ENCODE measurements at places on chromosomes 13 and 19.

GRCh38 chr13:98664510-98664909, 87.6 kb upstream of the STK24 start:
- no peak for DNase-seq

- no peak for DNase-seq
These were observed 103.9 kb upstream of the DIAPH3 start for GRCh38 chr13:60267498-60268202.

GRCh38 chr19:46713781-46714443, 3.0 kb downstream of the PRKD2 start:
- DNase-seq: peak; percentile 80

- DNase-seq: peak; percentile 68
These were observed 1.7 kb downstream of the IRS2 start for GRCh38 chr13:109784590-109785140.

GRCh38 chr19:47623151-47623920, 14.4 kb downstream of the BICRA start:
- DNase-seq: no peak

DNA sequence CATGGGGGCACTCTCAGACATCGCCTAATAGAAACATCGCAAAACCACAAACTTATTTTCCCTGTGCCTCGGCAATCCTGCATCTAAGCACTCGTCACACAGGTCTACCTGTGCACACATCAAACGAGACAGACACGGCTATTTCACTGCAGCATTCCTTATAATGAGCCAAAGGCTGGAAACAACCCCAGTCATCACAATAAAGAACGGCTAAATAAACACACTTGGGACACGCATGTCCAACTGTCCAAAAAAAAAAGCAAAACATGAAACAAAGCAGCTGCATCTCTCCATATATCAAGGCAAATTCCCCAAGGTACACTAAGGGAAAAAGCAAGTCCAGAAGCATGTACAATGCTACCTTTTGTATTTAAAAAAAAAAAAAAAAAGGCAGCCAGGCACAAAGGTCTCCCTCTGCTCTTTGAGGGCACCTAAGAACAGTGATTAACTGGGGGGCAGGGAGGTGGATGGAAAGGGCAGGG, 27.2 kb upstream of the CCNP start:
- DNase-seq: no peak

- DNase-seq: peak; percentile 38
These were observed at the start of gene RNASEH2B for GRCh38 chr13:50909605-50910484. TSS of gene RNASEH2B (plus strand) at chr13:50909791. CDS start at chr13:50910077, 286 bp downstream.

DNA sequence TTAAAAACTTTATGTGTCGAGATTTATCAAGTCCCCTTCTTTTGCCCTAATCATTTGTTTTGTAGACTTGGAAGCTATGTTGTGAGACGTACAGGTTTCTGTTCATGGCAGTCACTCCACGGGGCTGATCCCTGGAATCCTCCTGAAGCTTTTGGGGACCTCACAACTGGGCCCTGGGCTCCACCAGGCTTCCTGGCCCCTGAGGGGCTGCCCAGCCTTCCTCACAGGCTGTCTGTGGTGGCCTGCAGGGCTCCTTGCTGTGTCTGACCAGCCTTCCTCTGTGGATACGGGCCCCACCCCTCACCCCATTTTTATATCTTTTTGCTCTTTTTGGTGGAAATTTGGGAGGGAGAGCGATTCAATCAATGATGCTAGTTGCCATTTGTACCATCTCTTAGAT, 38.1 kb downstream of the CHST8 start:
- DNase-seq: no peak

GRCh38 chr13:50587115-50587514, 256.4 kb downstream of the DLEU7 start:
- no peak for DNase-seq

GRCh38 chr19:48644839-48645619, 958 bp downstream of the CA11 start:
- DNase-seq: peak; percentile 86

DNA sequence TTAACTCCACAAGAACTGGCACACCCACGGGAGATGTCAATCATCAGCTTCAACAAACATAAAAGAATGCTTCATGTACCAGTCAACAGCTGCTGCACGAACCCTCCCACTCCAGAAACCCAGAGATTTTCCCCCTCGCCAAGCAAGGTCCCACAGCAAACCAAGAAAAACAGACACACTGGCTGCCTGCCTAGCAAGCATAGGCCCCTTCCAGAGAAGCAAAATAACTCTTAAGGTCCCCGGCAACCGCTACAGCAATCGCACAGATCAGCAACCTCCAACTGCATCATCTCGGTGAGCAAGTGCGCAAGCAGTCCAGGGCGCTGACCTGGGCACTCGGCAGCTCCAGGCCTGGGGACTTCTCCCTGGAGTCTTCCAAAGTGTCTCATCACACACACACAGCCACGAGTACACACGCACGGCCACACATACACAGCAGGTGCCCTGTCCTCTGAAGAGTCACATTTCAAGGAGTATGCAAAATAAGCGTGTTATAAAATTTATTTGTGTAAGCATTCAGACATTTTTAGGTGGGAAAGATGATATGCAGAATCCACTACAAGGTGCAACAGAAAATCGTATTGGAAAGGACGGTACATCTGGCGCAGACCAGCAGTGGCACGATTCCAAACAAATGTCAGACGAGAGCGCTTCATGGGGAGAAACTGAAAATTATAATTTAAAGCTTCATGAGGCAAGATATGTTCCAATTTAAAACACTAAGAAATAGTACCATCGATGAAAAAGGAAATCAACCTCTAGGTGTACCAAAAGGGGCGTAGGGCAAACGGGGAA, 125.0 kb downstream of the STK24 start:
- DNase-seq: peak; percentile 59

GRCh38 chr13:48485432-48485831, 47.4 kb downstream of the RCBTB2 start:
- DNase-seq: no peak

DNA sequence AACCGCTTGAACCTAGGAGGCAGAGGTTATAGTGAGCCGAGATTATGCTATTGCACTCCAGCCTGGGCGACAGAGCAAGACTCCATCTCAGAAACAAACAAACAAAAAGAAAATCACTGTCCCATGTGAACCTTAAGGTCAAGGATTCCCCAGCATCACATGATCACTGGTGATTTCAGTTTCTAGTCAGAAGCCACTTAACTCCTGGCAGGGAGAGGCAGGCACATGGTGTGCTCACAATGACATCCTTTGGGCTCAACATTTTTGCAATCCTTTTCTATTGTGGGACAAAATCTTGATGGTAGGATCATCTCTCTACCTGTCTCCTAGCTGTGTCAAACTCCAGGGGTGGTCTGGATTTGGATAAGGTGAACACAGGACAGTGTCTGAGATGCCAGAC, 12.1 kb downstream of the AKAP8 start:
- DNase-seq: no peak

GRCh38 chr13:28489524-28489931, 5.4 kb downstream of the FLT1 start:
- no peak for DNase-seq

GRCh38 chr13:37929308-37929707, 59.7 kb upstream of the TRPC4 start:
- DNase-seq: no peak

DNA sequence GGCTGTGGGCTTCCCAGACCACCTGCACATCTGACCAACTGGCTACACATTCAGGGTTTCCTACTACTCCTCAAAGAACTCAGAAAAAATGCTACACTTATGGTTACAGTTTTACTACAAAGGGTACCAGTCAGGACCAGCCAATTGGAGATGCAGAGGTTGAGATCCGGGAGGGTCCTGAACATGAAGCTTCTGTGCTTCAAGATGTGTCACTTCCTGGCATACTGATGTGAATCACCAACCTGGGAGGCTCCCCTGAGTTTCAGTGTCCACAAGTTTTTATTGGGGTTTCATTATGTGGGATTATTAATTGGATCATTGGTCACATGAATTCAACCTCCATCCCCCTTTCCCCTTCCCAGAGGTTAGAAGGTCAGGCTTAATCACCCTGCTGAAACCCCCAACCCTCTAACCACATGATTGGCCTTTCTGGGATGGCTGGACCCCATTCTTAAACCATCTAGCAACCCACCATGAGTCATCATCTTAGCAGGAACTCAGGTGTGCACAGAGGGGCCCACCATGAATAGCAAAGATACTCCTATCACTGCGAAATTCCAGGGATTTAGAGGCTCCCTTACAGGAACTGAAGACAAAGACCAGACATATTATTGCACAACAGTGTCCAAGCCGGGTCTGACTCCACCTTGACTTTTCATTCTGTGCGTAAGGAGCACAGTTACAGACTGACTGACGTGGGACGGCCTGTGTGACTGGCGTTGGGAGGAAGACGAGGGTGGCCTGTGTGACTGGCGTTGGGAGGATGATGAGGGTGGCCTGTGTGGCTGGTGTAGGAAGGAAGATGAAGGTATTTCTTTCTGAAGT, 90.7 kb downstream of the ATP8A2 start:
- no peak for DNase-seq

GRCh38 chr13:45167611-45168554, 33.0 kb downstream of the KCTD4 start:
- no peak for DNase-seq

DNA sequence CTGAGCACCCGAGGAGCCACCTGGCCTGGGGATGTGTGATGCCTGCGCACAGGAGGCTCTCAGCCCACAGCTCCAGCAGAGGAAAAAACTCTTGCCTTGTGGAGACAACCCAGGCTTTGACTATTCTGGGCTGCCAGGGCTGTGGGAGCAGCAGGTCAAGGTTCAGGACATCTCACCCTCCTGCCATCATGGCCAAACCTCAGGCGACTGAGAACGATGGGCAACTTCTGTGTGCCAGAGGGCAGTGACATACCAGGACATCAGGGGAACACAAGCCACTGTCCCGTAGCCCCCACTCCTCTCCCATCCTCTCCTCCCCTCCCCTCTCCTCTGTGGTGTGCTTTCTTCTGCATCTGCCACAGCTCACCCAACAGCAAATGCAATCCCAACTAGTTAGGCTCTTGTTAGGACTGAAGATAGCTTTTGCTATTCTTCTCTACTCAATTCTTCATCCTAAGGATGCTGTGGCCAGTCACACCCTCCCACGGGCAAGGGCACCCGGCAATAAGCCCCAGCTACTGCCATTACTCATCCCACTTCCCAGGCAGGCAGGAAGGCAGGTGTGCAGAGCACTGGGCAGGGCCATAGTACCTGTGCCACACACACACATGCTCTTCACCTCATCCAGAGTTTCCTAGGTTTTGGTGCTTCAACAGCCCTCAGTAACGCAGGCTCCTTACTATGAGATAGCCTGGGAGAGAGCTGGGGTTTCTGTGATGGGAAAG, 16.8 kb downstream of the ELL start:
- no peak for DNase-seq

DNA sequence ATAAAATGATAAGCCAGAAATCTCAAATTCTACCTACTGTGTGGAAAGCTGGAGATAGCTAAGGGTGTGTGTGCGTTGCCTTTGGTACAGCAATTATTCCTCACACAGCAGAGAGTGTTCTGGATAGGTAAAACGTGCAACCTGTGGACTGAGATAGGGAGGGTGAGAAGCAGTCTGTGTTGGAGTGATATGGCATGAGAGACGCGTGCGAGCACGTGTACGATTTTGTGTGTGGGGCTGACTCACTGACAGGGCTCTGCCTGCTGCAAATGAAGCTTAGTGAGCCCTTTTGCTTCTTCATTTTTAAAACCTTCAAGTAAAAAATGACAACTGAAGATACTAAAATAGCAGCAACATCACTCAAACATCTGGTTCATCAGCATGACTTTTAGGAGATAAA, 35.7 kb upstream of the SLC10A2 start:
- DNase-seq: no peak
